ENCODE measurements at places on chromosomes 1 and 21. TPM values are rescaled to one million over a fixed set of nuclear protein-coding genes. Genes with fewer than 3 reads are reported as not detected.
A peak's percentile ranks its signal among the peaks of the same experiment; 100 is the strongest.

DNA sequence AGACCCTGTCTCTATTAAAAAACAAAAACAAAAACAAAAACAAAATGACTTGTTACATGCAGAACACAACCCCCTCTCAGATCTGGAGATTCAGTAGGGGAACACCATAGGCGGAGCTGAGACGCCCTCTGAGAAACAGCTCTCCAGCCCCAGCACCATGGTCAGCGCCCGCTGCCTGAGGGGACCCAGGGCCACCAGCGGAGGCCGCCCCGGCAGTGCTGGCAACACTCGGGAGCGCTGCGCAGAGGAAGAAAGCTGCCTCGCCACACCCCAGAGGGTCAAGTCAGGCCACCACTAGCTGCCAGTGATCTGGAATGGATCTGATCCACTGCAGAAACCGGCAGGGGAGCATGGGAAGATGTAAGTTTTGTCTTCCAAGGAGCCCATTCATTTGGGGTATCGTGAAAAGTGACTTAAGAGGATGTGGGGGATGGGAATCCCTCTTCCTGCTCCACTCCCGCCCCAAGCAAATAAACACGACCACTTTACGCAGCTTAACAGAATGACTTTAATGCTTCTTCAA, 3.1 kb downstream of the ACTA1 start:
- DNase-seq, result no peak
- H3K4me3 ChIP-seq, result no peak overlapping the region
- peaks cover 16% of the 10 kb centered on the region for H3K4me1 ChIP-seq

- no peak for DNase-seq
- H3K4me1 ChIP-seq, result no peaks in the 10 kb centered on the region
- H3K27me3 ChIP-seq, result no peaks in the 10 kb centered on the region
- H3K4me3 ChIP-seq, result no peak overlapping the region
- H3K27ac ChIP-seq, result no peak overlapping the region
Observed at GRCh38 chr1:232553809-232554208, 76.1 kb downstream of the SIPA1L2 start.

DNA sequence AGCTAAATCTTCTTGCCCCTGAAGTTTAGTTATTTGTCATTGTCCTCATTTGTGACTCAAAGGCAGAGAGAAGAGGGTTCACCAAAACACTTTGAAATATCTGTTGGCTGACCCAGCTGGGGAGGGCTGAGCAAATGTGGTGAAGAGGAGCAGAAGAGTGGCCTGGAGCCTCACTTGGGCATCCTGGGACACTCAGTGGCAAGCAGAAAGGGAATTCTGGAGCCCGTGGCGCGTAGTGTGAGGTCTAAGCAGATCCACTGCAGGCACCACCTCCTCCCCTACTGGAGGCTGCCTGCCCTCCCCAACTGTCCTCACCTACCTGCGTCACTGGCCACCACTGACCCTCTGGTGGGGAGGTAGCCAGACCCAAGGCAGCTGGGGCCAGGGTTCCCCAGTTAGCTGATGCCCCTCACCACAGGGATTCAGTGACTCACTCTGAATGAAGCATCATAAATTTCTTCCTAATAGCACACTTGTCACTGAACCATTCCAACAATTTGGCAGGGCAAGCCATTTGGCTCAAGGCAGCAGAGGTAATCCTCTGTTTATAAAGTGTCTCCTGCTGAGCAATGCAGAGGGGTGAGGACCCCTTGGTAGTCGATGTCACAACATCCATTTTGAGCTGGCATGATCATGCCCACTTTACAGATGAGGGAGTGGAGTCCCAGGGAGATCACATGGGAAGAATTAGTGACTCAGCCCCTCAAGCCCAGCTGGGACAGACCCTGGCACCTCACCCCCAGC, 80.3 kb downstream of the NENF start:
- peaks cover 4% of the 10 kb centered on the region for H3K27me3 ChIP-seq
- no peak for DNase-seq
- no peak overlapping the region for H3K4me3 ChIP-seq

- H3K4me3 ChIP-seq, result no peak overlapping the region
- no peaks in the 10 kb centered on the region for H3K27me3 ChIP-seq
- no peak overlapping the region for H3K27ac ChIP-seq
- no peak for DNase-seq
- no peaks in the 10 kb centered on the region for H3K36me3 ChIP-seq
Observed at GRCh38 chr21:26836528-26836927, 8.7 kb downstream of the ADAMTS1 start.

DNA sequence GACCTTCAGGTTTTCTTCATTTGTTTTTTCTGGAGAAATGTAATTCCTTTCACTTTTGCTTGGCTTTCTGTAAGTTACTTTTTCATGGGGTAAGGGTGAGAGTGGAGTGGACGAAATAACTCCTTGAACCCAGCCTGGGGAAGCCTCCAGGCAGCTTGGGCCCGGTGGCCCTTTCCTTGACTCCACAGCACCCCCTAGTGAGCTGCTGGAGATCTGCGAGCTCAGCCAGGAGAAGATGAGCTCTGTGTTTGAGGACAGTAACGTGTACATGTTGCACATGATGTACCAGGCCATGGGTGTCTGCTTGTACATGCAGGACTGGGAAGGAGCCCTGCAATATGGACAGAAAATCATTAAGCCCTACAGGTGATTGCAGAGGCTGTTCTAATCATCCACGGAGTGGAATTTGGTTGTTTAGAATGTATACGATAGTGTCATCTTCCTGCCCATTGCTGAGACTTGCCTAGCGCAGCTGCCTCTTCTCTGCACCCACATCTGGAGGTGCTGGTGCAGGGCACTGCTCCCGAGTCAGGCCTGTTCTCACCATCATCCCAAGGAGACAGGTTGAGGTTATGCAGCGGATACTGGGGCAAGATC, 51.0 kb downstream of the SMYD2 start:
- no peak overlapping the region for H3K27ac ChIP-seq
- no peaks in the 10 kb centered on the region for H3K27me3 ChIP-seq
- no peak for DNase-seq
- no peaks in the 10 kb centered on the region for H3K36me3 ChIP-seq
- H3K4me3 ChIP-seq, result no peak overlapping the region

GRCh38 chr1:58781541-58782177, 2.2 kb downstream of the JUN start:
- H3K4me3 ChIP-seq, result peak overlapping the region; percentile 93
- DNase-seq, result peak; percentile 69
- H3K36me3 ChIP-seq, result no peaks in the 10 kb centered on the region
- H3K4me1 ChIP-seq, result no peaks in the 10 kb centered on the region
- H3K27me3 ChIP-seq, result no peaks in the 10 kb centered on the region

DNA sequence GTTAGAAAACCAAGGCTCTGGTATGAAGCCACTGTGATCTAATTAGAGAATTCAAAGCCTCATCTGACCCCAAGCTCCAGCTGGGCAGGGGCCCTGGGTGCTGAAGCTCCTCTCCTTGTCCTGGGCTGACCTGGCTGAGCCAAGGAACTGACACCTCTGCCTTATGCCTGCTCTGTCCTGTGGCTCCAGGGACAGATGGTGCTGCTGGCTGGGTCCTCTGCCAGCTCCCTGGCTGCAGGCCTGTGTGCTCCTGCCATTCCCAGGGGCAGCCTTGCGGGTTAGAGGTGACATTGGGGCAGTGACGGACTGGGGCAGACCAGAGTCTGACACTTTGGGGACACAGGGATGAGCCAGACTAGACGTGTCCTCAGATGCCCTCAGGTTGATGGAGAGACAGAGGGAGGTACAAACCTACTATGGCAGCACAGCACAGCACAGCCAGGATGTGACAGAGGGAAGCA, 11.8 kb downstream of the ACOT11 start:
- H3K27me3 ChIP-seq, result no peaks in the 10 kb centered on the region
- no peak overlapping the region for H3K27ac ChIP-seq
- no peak for DNase-seq

GRCh38 chr1:207787776-207788175, 35.9 kb downstream of the CD46 start:
- no peak overlapping the region for H3K27ac ChIP-seq
- H3K4me1 ChIP-seq, result no peaks in the 10 kb centered on the region
- peaks cover 5% of the 10 kb centered on the region for H3K36me3 ChIP-seq
- H3K4me3 ChIP-seq, result no peak overlapping the region

DNA sequence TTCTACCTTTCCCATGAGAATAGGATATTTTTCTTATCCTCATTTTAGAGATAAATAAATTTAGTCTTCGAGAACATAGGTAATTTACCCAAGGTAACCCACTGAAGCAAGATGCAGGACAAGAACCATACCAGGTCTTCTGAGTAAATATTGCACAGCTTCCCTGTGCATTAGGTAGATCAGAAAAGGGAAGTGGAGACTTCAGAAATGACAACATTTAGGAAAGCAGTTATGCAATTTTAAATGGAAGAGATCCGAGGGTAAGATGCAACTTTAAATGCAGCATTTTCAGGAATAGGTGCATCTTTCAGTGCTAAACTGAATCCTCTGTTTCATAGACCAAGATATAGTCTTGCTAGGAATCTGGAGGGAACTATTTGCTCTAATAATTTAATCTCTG, 206.4 kb upstream of the SGIP1 start:
- H3K4me3 ChIP-seq, result no peak overlapping the region
- no peaks in the 10 kb centered on the region for H3K36me3 ChIP-seq
- H3K4me1 ChIP-seq, result no peaks in the 10 kb centered on the region

GRCh38 chr1:214120191-214120590, 132.4 kb downstream of the PROX1 start:
- no peaks in the 10 kb centered on the region for H3K27me3 ChIP-seq
- H3K27ac ChIP-seq, result no peak overlapping the region
- no peaks in the 10 kb centered on the region for H3K4me1 ChIP-seq
- DNase-seq, result no peak

DNA sequence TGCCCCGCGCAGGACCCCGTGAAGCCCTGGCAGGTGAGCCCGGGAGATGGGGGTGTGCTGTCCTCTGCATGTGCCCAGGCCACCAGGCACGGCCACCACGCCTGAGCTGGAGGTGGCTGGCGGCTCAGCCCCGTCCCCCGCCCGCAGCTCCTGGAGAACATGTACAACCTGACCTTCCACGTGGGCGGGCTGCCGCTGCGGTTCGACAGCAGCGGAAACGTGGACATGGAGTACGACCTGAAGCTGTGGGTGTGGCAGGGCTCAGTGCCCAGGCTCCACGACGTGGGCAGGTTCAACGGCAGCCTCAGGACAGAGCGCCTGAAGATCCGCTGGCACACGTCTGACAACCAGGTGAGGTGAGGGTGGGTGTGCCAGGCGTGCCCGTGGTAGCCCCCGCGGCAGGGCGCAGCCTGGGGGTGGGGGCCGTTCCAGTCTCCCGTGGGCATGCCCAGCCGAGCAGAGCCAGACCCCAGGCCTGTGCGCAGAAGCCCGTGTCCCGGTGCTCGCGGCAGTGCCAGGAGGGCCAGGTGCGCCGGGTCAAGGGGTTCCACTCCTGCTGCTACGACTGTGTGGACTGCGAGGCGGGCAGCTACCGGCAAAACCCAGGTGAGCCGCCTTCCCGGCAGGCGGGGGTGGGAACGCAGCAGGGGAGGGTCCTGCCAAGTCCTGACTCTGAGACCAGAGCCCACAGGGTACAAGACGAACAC, 1.8 kb downstream of the TAS1R3 start:
- H3K4me1 ChIP-seq, result peaks cover 13% of the 10 kb centered on the region
- no peak overlapping the region for H3K27ac ChIP-seq
- no peaks in the 10 kb centered on the region for H3K36me3 ChIP-seq
- H3K4me3 ChIP-seq, result peak overlapping the region; percentile 15
- peak; percentile 75 for DNase-seq

DNA sequence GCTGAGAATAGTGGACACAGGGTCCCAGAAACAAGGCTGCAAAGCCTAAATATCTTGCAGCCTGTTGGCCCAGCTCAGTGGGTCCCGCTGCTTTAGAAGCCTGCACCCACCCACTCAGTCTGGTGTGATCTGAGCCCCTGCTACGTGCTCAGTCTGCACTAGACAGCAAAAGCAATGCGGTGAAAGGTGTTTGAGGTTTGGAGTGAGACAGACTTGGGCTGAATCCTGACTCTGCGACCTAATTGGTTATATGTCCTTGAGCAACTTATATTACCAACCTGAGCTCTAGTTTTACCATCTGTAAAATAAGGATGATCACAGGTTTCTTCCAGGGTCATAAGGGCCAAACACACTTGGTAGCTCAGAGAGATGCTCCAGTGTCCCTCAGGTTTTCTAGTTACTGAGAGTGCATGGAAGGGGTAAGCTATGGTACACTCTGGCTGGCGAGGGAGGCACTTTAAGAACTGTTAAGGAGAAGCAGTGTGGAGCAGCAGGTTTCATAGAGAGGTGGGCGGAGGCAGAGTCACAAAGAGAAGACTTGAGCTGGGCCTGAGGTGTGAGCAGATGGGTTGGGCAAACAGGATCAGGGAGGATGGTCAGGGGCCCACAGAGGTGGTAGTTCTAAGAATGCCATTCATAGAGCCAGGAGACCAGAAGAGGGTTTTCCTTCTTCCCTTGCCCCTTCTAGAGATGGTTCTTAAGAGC, 10.1 kb downstream of the TMEM200B start:
- DNase-seq, result no peak
- no peaks in the 10 kb centered on the region for H3K4me1 ChIP-seq
- H3K4me3 ChIP-seq, result no peak overlapping the region
- H3K27ac ChIP-seq, result no peak overlapping the region

GRCh38 chr1:79259390-79260336, 253.1 kb upstream of the ADGRL4 start:
- no peak overlapping the region for H3K27ac ChIP-seq
- H3K27me3 ChIP-seq, result no peaks in the 10 kb centered on the region
- no peak overlapping the region for H3K4me3 ChIP-seq
- no peaks in the 10 kb centered on the region for H3K36me3 ChIP-seq
- no peaks in the 10 kb centered on the region for H3K4me1 ChIP-seq
- no peak for DNase-seq

DNA sequence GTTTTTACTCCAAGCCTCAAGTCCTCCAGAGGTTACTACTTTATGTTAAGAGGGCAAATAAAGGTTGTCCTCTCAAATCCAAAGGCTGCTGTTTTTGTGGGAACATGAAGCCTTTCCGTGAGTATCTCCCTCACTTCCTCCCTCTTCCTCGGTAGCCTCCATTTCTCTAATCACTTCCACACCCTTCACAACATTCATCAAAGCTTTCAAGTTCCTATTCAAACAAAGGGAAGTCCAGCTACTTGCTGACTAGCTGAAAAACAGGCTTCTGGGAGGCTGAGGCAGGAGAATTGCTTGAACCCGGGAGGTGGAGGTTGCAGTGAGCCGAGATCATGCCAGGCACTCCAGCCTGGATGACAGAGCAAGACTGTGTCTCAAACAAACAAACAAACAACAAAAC, 6.6 kb upstream of the CD48 start:
- DNase-seq, result no peak
- H3K27me3 ChIP-seq, result no peaks in the 10 kb centered on the region
- no peaks in the 10 kb centered on the region for H3K4me1 ChIP-seq
- H3K27ac ChIP-seq, result no peak overlapping the region
- no peak overlapping the region for H3K4me3 ChIP-seq
- no peaks in the 10 kb centered on the region for H3K36me3 ChIP-seq

DNA sequence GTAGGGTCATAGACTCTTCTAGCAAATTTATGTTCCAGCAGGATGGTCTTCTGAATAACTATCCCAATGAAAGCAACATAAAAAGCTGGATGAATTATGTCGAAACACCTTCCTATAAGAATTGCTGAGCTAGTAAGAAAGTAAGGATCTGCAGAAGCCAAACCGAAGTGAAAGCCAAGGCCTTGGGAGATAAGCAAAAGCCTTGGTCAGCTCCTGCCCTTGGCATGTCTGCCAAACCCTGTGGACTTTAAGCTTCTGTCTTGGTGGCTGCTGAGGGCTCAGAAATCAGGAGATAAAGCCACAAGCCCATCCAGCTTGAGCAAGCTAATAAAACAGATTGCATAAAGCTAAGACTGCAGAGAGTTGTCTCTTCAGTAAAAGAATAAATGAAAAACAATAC, 81.2 kb upstream of the KCND3 start:
- no peak for DNase-seq
- no peaks in the 10 kb centered on the region for H3K27me3 ChIP-seq
- no peaks in the 10 kb centered on the region for H3K36me3 ChIP-seq
- no peaks in the 10 kb centered on the region for H3K4me1 ChIP-seq
- H3K27ac ChIP-seq, result no peak overlapping the region

PLEKHN1 gene
- 2.8 TPM for total RNA-seq

CFHR2 gene
- total RNA-seq, result not detected
